Activated CD4-positive, alpha-beta T cell treated with anti-CD3 and anti-CD28 coated beads, Interleukin-2, amount 50 U/mL, for 4 hours (primary cell): ENCODE measurements at places on chromosomes 1 and 21.
A peak's percentile ranks its signal among the peaks of the same experiment; 100 is the strongest.

- DNase-seq = no peak
These were observed 160.3 kb downstream of the TGFBR3 start for GRCh38 chr1:91725618-91725988.

GRCh38 chr1:74780594-74780993 lies 47.6 kb downstream of the TYW3 start:
- DNase-seq = no peak

GRCh38 chr1:33410091-33410701 lies 20.7 kb downstream of the PHC2 start:
- DNase-seq = no peak

DNA sequence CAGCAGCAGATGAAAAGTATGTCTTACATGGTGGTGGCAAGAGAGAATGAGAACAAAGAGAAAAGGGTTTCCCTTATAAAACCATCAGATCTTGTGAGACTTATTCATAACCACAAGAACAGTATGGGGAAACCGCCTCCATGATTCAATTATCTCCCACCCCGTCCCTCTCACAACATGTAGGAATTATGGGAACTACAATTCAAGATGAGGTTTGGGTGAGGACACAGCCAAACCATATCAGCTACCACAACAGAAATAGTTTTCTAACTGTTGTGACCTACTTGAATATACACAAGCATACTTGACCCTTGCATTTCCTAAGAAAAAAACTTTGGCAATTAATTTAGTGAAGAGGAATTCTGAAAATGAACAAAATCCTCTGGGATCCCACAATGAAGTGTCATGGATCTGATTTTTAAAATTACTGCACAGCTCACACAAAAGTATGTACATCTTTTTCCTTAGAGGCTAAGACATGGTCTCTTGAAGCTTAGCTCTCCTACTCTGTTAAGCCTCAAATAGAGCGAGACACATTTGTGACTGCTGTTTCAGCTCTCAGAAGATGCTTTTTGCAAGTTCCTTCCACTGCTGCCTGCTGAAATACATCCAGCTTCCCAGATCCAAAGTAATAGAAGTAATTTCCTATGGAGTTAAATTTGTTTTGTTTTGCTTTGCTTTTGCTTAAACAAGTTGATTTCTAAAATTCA lies 265.8 kb downstream of the DPYD start:
- no peak for DNase-seq

DNA sequence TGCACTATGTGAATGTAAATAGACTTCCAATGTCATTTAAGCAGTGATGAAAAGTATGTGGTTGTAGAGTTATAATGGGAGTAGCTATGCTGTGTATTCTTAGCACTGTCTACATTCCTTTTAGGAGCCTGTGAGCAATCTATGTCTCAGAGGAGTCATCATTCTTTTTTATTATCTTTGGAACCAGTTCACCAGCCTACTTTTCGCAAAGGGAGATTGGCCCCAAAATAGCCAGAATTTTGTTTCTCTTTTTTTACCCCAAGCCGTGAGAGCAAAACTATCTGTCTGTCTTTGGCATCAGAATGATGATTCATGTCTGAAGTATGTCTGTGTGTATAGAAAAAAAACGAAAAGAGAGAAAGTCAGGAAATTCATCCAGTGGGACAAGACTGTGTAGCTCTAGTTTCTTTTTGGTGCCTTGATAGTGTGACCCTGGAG lies 44.2 kb downstream of the OSBPL9 start:
- DNase-seq = no peak

DNA sequence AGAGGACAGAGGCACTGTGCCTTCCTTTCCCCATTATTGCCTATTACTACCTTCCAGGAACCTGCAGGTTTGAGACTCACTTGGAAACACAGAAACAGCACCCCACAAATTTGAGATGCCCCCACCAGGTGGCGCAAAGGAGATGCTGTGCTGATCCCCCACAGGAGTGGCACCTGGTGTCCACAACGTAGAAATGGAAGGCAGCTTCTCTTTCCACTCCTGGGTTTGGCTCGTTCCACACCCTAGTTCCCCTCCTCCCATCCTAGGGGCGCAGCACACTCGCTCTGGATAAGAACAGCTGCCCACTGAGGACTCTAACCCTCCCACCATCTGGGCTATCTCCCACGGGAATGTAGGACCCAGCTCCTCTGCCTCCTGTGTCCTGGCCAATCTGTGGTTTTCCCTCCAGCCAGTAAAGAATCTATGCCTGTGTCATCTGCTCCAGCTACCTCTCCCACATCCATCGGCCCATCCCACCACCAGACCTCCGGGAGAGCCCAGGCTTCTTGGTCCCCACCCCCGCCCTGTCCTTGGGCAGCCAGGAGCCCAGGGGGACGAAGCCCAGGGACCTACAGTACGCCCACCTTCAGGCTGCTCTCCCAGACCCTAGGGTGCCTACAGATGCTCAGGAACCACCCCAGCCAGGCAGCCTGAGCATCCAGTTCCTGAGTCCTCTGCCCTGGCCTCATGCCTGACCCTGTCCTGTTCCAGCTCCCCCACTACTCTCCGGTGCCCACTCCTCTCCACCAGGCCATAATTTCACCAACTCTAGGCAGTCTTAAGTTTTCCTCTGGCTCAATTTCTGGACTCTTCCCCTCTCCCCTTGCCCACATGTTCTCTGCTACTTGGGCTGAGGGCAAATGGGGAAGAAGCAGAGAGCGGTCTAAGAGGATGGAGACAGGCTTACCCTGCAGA lies 549 bp downstream of the THBS3 start:
- peak; percentile 94 for DNase-seq

DNA sequence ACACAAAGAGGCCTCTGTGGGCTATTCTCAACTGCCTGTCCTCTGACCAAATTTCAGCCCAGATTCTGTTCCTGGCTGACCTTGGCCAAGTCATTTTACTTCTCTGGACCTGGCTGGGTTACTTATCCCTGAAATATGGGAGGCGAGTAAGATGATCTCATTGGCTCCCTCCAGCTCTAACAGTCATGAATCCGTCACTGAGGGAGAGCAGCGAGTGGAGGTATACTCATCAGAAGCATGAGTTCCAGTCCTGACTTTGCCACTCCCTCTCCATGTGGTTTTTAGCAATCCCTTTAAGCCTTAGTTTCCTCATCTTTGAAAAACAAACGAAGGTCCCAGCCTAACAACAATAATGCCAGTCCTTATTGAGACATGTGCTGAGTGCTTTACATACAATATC lies 63.5 kb downstream of the CCDC185 start:
- no peak for DNase-seq

DNA sequence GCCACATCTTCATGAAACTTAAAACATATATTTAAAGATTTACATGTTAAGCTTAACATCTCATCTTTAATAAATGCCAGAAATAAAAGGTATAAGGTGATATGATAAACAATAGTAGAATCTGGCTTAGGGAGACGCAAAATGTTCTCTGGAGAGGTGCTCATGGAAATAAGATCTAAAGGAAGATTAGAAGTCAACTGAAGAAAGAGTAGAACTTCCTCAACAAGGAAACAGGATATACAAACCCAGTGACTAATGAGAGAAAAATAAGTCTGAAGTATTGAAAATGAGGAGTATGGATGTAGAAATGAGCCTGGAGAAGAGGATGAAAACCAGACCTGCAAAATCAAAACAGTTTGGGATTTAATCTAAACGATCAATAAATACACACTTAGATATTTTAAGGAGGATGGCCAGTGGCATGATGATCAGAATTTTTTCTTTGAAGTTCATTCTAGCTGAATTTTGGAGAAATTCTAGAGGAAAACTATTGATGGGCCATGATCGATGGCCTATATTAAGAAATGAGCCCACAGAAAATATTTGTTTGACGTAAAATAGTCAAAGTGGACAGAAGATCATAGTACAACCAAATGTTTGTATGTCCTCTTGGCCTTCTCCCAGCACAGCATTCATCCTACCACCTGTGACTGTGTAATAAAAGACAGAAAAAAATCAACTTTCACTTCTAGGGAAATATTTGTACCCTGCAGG lies 387.9 kb upstream of the PTBP2 start:
- DNase-seq = no peak

- DNase-seq = no peak
These were observed 11.3 kb downstream of the MAP7D1 start for GRCh38 chr1:36166938-36167905.

- DNase-seq = no peak
These were observed 36.0 kb upstream of the ABCD3 start for GRCh38 chr1:94382201-94382600.

GRCh38 chr1:185477638-185478580 lies 160.9 kb upstream of the IVNS1ABP start:
- DNase-seq = no peak
